ENCODE measurements at places on chromosomes 1 and 21. TPM values are rescaled to one million over a fixed set of nuclear protein-coding genes. Genes with fewer than 3 reads are reported as not detected.

Gene CFH
- total RNA-seq: 16.0 TPM

Gene TRIM58
- 5.7 TPM for total RNA-seq

Gene FMO3
- total RNA-seq: 0.49 TPM

Gene APOBEC4
- total RNA-seq: not detected

Gene HTR1D
- total RNA-seq: 0.25 TPM

Gene RBM11
- total RNA-seq: 5.9 TPM

Gene DENND2C
- 1.5 TPM for total RNA-seq

Gene FAM163A
- total RNA-seq: 0.25 TPM

Gene SH3BGR
- 1.7 TPM for total RNA-seq

Gene IL19
- not detected for total RNA-seq

Gene TTC39A
- 0.49 TPM for total RNA-seq

Gene KLF17
- under 0.01 TPM for total RNA-seq

Gene TP73
- 0.25 TPM for total RNA-seq

Gene AQP10
- not detected for total RNA-seq

Gene OR2T35
- not detected for total RNA-seq

Gene RIMKLA
- total RNA-seq: 20.9 TPM

Gene MCOLN3
- not detected for total RNA-seq

Gene ARHGEF10L
- 20.9 TPM for total RNA-seq

Gene C1orf167
- not detected for total RNA-seq

Gene MPZ
- 0.49 TPM for total RNA-seq

Gene NKAIN1
- 27.0 TPM for total RNA-seq

Gene PTPN14
- total RNA-seq: 3.4 TPM

Gene SLC1A7
- not detected for total RNA-seq

Gene BCAR3
- 4.2 TPM for total RNA-seq

Gene TMEM50B
- total RNA-seq: 33.9 TPM

Gene OLIG2
- total RNA-seq: 15.2 TPM

Gene SPRR2G
- total RNA-seq: not detected

Gene COL9A2
- total RNA-seq: 6.9 TPM

Gene FAM131C
- 2.7 TPM for total RNA-seq

Gene SLC45A3
- 1.2 TPM for total RNA-seq

Gene FCAMR
- not detected for total RNA-seq

Gene LAX1
- total RNA-seq: not detected
